ENCODE measurements at places on chromosomes 7 and 10. TPM values are rescaled to one million over a fixed set of nuclear protein-coding genes. Genes with fewer than 3 reads are reported as not detected.

TES gene
- 110 TPM for total RNA-seq

PODXL gene
- total RNA-seq: 1.3 TPM

CRCP gene
- total RNA-seq: 31.3 TPM

SNCG gene
- total RNA-seq: not detected

CDNF gene
- 0.89 TPM for total RNA-seq

IGFBP1 gene
- not detected for total RNA-seq

CYP2C8 gene
- total RNA-seq: not detected

CPEB3 gene
- 2.3 TPM for total RNA-seq

PTPRN2 gene
- 7.0 TPM for total RNA-seq

GIMAP6 gene
- total RNA-seq: 88.9 TPM

SFRP4 gene
- total RNA-seq: not detected

EVX1 gene
- not detected for total RNA-seq

SPDYE1 gene
- not detected for total RNA-seq

CD36 gene
- not detected for total RNA-seq

CXCL12 gene
- total RNA-seq: not detected

ANXA8L1 gene
- not detected for total RNA-seq

AKR1D1 gene
- total RNA-seq: not detected

FFAR4 gene
- not detected for total RNA-seq

GPR26 gene
- not detected for total RNA-seq

CYP3A7 gene
- not detected for total RNA-seq

FAM24B gene
- 11.0 TPM for total RNA-seq

SUGCT gene
- total RNA-seq: not detected

NAT16 gene
- total RNA-seq: not detected

GATA3 gene
- 44.9 TPM for total RNA-seq

ZNF800 gene
- total RNA-seq: 43.2 TPM

ACTL6B gene
- total RNA-seq: not detected

CHAT gene
- total RNA-seq: not detected

HSPA14 gene
- total RNA-seq: 28.9 TPM

TLX1 gene
- total RNA-seq: not detected

AKR1C3 gene
- total RNA-seq: 3.9 TPM

MBL2 gene
- total RNA-seq: not detected

KIAA1549 gene
- total RNA-seq: 1.5 TPM

BHLHA15 gene
- not detected for total RNA-seq

CYP2C19 gene
- total RNA-seq: not detected

PON1 gene
- not detected for total RNA-seq

C10orf67 gene
- total RNA-seq: not detected

RBP3 gene
- total RNA-seq: not detected

LEP gene
- total RNA-seq: not detected

PSD gene
- total RNA-seq: 1.6 TPM

EFCAB10 gene
- not detected for total RNA-seq

GBF1 gene
- 39.8 TPM for total RNA-seq

ANKRD26 gene
- 12.8 TPM for total RNA-seq

CPED1 gene
- not detected for total RNA-seq

PILRA gene
- 11.5 TPM for total RNA-seq

HOGA1 gene
- total RNA-seq: not detected

GJC3 gene
- not detected for total RNA-seq

EGR2 gene
- 1.3 TPM for total RNA-seq

HYAL4 gene
- total RNA-seq: not detected

PLEKHS1 gene
- total RNA-seq: not detected

SLC35G1 gene
- 3.1 TPM for total RNA-seq

UPK3BL2 gene
- 27.1 TPM for total RNA-seq
